Substantia nigra (tissue), 51 donors: ENCODE measurements at places on chromosomes 2 and 18.

DNA sequence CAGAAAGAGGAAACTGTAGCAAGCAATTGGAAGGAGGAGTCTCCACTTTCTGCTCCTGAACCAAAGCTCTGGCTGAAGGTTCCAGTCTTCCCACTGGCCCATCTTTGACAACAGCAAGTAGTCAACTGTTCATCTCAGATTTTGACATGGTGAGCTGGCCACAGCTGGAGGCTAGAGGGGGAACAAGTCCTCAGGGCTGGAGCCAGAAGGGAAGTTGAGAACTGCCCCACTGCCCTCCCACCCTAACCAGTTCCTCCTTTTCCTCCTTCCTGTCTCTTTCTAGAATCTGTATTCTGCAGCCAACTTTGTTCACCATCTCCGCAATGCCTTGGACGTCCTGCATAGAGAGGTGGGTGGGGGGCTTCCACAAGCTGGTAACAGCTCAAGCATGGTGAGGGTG lies 105.8 kb downstream of the PLB1 start:
- peak; percentile 34 for DNase-seq

GRCh38 chr18:13566941-13567746 lies 159.2 kb downstream of the FAM210A start:
- peak; percentile 69 for DNase-seq

DNA sequence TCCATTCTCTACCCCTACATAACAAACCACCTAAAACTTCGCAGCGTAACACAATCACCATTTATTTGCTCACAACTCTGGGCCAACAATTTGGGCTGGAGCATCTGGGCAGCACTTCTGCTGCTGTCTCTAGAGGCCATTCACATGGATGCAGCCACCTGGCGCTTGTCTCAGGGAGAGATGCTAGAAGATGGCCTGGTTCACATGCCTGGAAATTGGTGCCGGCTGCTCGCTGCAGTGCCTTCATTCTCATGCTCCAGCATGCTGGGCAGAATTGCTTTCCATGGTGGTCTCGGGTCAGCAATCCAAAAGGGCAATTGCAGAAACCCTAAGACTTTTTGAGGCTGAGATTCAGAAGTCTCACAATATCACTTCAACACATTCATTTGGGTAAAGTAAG lies 157.4 kb downstream of the SUCLG1 start:
- DNase-seq = no peak

DNA sequence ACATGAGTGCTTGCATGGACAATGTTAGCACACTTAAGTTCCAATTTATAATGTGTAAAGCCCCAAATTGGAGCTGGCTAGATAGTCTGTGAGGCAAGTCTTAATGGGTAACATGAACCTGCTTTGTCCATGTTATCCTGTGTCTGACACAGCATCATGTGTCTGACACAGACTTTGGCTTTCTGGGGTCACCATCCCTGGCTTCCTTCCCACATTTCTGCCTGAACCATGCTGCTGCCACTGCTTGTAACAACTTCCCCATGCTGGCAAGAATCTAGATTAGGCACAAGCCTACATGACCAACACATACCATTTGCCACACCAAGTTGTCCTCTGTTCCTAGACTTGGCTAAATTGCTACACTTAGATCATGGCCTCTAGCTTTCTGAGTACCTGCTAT lies 49.8 kb upstream of the ZBTB7C start:
- no peak for DNase-seq

DNA sequence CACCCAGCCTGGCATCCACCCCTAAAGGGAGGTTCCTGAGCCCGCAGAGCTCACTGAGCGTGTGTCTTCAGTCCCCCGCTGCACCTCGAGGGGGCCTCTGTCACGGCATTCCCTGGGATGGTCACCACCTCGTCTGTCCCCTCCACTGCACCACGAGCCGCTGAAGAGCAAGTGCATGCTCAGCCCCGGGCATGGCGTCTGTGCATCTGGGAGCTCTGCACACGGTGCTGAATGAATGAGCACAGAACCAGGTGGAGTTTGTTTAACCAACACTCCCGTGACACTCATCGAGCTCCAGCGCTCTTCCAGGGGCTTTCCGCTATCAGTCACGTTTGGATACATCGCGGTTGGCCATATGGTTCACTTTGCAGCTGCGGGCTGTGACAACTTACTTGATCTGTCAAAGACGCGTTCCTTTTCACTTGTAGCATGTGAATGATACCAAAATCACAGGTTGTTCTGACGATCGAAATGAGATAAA lies 9.2 kb downstream of the ALLC start:
- DNase-seq = no peak

GRCh38 chr2:169397697-169398096 lies 35.4 kb upstream of the LRP2 start:
- no peak for DNase-seq

GRCh38 chr18:23341383-23341782 lies 111.7 kb upstream of the RIOK3 start:
- no peak for DNase-seq

GRCh38 chr2:136809998-136810397 lies 44.7 kb downstream of the THSD7B start:
- no peak for DNase-seq

- DNase-seq = no peak
These were observed 893.9 kb downstream of the SUCLG1 start for GRCh38 chr2:83565181-83565580.

DNA sequence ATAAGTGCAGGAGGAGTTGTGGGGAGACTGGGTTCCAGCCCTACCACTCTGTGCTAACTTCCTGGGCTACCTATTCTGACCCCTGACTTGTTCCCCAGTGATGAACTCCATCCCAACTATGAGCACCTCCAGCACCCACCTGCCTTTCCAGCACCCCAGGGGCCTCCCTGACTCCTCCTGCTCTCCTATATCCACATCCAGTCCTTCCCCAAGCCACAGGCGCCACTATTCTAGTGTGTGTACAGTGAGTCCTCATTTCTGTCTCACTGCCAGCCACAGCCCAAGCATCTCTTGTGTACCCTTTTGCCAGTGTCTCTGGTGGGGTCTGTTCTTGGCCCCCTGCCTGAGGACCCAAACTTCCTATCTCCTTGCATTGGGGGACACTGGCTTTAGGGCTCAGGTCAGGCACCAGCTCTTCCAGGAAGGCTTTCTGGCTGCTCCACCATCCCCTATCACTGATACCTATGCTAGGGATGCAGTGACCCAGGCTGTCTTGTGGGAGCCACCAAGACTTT lies 145.2 kb downstream of the INHBB start:
- no peak for DNase-seq

GRCh38 chr18:11726556-11726955 lies 37.5 kb downstream of the GNAL start:
- no peak for DNase-seq

GRCh38 chr2:58089081-58089480 lies 42.5 kb downstream of the VRK2 start:
- DNase-seq = no peak

DNA sequence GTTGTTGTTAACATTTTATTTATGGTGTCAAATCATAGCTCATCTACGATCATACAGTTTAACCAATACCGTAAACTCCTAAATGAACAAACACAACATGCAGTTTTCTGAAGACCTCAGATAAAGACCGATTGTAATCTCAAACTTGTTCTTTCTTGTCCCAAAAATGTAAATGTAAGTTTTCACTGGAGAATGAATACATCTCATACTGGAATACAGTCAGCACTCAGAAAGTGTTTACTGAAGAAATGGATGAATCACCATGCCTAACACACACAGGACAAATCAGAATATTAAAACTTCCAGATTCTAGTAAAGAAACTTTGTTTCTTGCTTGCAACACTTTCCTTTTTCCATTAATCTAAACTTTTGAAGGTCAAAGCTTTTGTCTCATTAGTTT lies 380.5 kb downstream of the DLGAP1 start:
- DNase-seq = no peak

DNA sequence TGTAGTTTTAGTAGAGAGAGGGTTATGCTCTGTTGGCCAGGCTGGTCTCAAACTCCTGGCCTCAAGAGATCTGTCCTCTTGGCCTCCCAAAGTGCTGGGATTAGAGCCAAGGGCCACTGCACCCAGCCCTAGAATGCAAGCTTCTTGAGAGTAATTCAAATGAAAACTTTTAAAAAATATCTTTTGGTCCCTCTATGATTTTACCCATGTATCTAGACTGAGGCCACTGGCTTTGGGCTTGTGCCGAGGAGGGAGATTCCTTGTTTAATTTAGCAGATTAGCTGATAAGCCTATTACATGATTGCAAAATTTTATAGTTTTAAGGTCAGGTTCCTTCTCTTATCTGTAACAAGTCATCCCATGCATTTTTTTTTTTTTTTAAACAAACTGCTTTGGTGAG lies 59.5 kb upstream of the CCDC195 start:
- DNase-seq = no peak

GRCh38 chr2:240564561-240565332 lies 3.5 kb upstream of the RNPEPL1 start:
- DNase-seq = no peak

GRCh38 chr18:76259711-76260110 lies 235.3 kb downstream of the ZNF516 start:
- no peak for DNase-seq

DNA sequence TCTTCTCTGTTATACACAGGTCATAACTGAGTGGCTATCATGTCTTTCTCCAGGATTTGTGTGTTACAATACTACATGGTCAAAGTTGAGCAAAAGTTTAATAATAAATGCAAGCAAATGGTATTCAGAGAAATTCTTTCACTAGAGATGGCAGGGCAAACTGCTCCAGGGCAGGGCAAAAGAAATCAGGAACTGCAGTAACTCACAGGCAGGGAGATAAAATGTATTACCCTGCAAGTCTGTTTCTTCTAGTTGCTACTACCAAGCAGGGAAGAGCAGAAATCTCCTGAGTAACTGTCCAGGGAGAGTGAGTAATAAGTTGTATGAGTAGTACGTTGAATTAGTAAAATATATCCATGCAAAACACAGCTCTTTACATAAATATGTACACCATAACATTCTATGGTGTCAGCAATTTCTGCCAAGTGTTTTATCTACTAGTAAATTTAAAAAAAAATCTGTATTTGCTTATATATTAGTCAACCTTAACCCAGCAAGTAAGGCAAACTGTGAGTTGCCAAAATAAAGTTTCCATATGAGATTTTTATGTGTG lies 404.1 kb downstream of the ZEB2 start:
- no peak for DNase-seq
